KBM-7 (cell line): ENCODE measurements at places on chromosomes 11 and 22.

- DNase-seq = no peak
Observed at GRCh38 chr11:84188521-84188920, 902.4 kb upstream of the CCDC90B start.

GRCh38 chr22:36764060-36764459 lies 11.9 kb downstream of the IFT27 start:
- DNase-seq = no peak

- no peak for DNase-seq
Observed at GRCh38 chr11:128198216-128198772, 389.1 kb downstream of the ETS1 start.

GRCh38 chr11:131232261-131232660 lies 138.2 kb upstream of the NTM start:
- no peak for DNase-seq
